ENCODE measurements at places on chromosomes 16 and 17.

DNA sequence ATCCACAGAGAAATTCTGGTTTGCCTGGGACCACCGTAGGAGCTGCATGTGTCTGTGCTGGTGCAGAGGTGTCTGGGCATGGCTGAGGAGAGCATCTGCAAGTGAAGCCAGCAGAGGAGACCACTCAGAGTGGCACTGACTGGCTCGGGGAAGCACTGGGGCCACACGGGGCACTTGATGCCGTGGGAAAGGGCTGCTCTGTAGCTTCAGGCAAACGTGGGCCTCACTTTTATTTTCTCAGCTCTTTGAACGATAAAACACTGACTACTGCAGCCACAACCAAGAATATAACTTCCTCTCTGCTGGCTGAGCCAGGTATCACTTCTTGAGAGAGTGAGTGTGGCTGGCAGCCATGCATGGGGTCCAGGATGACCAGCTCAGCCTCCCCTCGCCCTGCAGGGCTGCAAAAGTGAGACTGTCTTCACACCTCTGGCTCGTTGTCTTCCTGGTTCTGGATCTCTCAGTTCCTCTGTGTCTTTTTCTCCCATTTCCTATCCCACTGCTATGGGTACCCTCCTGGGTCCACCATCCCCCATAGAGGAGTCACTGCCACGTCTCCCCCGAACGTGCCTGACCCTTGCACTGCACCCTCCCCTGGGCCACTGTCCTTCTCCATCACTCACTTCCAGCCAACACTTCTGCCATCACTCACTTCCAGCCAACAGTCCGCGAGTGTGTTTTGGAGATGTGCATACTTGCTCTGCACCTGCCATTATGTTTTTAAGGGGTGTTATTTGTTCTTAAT lies 201.4 kb upstream of the CHMP6 start:
- DNase-seq: no peak

GRCh38 chr17:50028736-50029120 lies 27.2 kb upstream of the ITGA3 start:
- no peak for DNase-seq

- no peak for DNase-seq
These were observed 4.6 kb downstream of the BCO1 start for GRCh38 chr16:81242977-81243618.

DNA sequence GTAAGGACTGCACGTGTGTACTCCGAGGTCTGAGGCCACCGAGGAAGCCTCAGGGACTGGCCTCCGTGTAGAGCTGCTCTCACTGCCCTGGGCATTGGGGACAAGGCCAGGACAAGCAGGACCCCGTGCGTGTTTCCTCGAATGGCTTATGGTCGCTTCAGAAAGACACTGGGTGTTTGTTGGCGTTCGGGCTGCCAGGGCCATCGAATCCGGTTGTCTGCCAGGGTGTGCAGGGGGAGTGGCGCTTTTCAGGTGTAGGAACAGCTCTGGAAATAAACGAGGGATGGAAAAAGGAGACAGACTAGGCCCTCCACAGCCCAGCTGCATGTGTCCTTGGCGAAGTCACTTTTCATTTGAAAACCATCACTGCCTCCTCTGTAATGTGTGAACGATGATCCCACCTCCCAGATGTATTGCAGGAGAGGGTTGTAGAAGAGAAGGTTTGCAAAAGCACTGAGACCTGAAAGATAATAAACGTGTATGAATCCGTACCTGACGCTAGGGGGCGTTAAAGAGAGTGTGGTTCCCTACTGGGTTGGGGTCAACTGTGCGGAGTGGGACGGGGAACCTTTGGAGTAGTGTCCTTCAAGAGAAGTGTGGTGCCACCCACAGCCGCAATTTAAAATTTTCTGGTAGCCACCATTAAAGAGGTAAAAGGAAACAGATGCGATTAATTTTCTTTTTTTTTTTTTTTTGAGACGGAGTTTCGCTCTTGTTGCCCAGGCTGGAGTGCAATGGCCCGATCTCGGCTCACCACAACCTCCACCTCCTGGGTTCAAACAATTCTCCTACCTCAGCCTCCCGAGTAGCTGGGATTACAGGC lies 2.1 kb upstream of the ZSCAN10 start:
- peak; percentile 11 for DNase-seq

DNA sequence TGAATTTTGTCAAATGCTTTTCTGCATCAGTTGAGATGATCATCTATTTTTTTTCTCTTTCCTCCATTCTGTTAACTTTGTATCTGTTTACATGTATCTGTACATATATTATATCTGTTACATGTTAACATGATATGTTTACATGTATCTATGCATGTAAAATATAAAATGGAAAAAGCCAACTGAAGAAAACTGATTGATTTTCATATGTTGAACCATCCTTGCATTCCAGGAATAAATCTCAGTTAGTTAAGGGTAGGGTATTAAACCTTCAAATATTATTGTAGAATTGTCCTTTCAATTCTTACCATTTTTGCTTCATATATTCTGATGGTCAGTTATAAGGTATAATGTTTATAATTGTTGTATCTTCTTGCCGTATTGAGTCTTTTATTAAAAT lies 336.1 kb downstream of the ZFHX3 start:
- DNase-seq: no peak

- DNase-seq: no peak
These were observed 17.2 kb upstream of the FOXF1 start for GRCh38 chr16:86492961-86493629.

GRCh38 chr16:70638814-70639792 lies 7.3 kb upstream of the IL34 start:
- DNase-seq: no peak

DNA sequence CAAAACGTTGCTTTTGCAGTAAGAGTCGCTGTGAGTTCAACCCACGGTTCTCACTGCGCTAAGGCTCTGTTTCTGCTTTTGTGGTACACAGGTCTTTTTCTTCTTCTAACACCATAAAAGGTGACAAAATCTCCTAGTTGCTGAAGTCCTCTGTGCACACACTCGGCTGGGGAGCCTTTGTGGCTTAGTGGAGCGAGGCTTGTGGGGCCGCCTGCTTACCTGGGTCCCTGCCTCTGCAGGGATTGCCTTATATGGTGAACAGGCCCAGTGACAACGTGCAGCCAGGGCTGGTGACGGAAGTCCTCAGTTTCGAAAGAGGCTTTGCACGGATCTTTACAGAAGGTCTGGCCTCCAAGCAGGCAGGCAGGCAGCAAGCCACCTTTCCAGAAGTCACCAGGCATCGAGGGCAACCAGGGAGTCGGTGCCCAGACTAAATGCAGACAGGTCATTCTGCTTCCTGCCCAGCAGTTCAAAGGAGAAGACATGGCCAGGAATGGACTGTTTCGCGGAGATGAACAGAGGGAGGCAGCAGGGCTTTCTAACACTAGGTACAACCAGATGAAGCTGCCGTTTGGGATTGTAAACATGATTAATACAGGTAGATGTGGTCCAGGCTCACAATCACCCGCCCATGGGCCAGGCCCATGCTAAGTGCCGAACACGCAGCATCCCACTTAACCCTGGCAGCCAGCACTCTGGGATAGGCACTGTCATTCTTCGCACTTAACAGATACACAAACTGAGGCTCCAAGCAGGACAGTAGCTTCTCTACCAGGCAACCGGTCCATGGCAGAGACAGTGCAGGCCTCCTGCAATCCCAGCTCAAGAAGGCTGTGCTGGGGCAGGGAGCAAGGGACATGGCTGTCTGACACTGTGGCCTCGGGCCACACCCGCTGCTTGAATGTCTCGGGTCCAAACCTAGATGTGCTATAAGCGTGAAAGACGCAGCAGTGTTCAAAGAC lies 10.7 kb upstream of the MEAK7 start:
- peak; percentile 72 for DNase-seq

DNA sequence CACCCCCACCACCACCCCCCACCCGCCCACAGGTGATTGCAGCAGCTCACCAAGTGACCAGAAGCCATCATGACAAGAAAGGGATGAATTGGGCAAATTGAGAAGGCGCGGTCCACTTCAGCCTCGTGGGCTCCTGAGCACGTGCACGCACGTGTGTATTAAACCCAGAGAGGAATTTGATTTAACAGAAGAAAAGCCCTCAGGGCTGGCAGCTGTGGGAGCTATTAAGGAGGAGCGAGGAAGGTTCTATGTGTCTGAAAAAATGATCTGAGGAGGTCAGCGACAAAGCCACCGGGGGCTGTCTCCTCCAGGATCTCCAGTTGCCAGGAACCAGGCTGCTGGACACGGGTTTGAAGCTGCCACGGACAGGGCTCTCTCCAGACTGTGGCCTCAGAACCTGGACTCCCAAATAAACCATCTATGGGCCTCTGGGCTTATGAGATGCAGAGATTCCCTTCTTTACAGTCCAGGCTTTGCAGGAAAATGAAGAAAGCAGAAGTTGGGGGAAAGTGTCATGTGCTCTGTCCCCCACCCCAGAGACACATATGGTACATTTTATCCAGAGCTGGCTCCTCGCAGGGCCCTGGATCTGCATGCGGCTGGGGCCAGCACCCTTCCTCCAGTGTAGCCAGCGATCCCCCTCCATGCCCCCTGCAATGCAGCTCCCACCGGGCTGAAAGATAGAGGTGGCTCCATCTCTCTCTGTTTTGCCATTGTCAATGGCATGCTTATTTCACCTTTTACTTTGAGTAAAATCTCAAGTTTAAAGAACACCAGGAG lies 219.7 kb upstream of the RPL38 start:
- no peak for DNase-seq

DNA sequence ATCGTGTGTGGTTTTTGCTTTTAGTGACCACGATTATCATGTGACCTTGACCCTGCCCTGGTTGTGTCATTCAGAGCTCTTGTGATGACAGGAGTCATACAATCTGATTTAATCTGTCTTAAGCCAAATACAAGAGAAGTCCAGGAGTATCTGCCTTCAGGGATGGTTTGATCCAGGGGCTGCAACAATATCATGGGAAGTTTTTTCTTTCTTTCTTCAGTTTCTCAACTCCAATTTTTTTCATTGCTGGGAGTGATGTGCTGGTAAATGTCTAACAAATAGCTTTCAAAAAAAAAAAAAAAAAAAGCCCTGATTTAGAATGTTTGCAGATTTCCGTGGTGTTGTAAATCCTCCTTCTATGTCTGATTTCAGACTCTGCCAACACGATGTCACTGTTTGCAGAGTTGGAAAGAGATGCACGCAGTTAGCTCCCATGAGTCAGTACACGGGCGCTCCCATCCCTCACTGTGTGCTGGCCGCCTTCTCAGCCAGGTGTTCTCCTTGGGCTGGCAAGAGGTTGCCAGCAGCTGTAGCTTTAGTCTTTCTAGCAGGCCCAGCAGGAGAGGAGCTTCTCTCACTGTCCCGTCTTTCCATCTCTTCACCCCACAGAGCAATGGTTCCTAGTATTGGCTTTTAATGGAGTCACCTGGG lies 229.7 kb downstream of the SNX29 start:
- no peak for DNase-seq

GRCh38 chr17:1568950-1569810 lies 6.6 kb upstream of the PITPNA start:
- no peak for DNase-seq

GRCh38 chr17:58315281-58315711 lies 13.3 kb downstream of the TSPOAP1 start:
- no peak for DNase-seq

DNA sequence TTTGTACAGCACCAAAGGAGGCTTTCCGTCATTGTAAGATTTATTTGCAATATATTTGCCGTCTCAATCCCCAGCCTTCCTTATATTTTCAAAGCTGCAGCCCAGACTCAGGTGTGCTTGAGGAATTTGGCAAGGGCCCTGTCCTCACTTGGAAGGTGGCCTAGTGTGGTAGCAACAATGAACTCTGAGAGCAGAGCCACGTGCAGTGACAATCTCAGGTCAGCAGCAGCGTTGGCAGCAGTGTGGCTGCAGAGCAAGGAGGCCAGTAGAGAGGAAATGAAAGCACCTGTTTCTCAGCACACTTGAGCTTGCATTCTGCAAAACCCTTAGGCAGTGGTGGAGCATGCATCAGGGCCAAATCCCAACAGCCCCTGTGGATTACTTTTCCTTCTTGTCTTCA lies 613.5 kb downstream of the RBFOX1 start:
- no peak for DNase-seq

DNA sequence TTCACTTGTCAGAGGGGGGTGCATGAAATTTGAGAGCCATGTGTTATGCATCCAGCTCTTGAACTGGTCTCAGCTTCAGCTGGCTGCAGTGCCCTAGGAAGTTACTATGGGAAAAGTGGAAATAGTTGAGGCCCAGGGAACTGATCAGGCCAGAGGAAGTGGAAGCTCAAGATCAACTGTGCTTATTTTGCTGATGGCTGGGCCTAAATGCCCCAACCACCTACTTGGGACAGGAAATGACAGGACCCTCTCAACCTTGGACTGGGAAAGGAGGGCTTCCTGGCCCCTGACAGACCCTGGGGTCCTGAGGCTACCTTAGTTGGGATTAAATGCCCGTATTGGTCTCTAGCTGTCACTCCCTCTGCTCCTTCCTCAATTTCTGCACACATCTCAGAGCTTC lies 1.2 kb upstream of the TAOK2 start:
- DNase-seq: no peak

DNA sequence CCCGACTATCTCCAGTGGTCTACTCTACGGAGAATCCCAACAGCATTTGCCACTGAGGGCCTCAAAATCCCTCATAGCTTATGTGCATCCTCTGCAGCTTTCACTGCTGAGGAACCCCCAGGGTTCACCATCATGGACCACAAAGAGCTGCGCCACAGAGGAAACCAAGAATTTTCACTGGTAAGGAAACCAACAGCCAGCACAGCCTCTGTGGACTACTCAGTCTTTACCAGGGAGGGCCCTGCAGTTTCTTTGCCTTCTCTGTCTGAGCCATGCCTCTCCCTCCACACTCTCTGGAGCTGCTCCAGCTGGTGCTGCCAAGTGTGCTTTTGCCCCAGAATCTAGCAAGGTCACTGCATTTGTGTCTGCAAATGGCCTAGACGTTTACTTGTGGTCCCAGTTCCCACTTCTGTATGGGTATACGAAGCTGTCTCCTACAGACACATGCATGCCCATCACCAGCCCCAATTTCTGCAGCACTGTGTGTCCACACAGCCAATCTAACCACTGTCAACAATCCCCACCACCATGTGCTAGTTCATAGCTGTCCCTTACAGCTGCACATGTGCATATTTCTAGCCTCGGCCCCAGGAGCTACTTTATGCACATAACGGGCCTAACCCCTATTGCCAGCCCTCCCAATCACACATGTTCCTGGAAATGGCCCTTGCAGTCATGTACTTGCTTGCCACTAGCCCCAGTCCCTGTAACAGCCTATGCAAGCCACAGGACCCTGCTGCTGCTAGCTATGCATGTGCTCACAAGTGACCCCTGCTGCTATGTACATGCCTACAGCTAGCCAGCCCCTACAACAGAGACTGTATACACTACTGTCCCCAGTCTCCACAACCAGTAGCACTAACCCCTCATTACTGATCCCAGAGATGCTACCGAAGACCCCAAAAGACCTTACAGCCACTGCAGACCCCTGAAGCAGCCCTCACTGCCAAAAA lies 1437.4 kb downstream of the CDH11 start:
- DNase-seq: no peak

- DNase-seq: no peak
These were observed 7.3 kb downstream of the CYB5D1 start for GRCh38 chr17:7864995-7865650.

- no peak for DNase-seq
These were observed 26.8 kb downstream of the LITAFD start for GRCh38 chr16:8908810-8909468.

Measured in stimulated activated CD8-positive, alpha-beta memory T cell treated with anti-CD3 and anti-CD28 coated beads, Interleukin-7, amount 100 ng/mL, for 4 hours (primary cell).